Activated T-cell treated with anti-CD3 and anti-CD28 coated beads, Interleukin-2, amount 50 U/mL, for 72 hours (primary cell): ENCODE measurements at places on chromosomes 2 and 18.
A peak's percentile ranks its signal among the peaks of the same experiment; 100 is the strongest.

- no peak for DNase-seq
These were observed 822.6 kb downstream of the TRIB2 start for GRCh38 chr2:13539296-13539695.

DNA sequence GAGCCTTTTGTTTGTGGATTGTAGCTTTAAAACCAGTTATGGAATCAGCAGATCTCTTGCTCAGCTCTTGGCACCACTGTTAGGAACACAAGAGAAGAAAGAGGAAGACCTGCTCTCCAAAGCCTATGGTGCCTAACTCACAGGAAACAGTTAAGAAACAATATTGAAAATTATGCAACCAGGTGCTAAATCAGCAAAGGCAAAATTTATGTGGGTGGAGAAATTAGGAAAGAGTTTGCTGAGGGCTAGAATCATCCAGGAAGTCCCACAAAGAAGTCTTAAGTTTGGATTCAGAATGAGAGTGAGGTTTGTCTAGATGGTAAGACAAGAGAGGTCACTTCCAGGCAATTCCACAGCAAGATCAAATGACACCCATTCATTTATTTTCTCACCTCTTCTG lies 49.4 kb downstream of the AOX1 start:
- DNase-seq, result no peak

GRCh38 chr2:8633735-8634313 lies 48.0 kb upstream of the ID2 start:
- DNase-seq, result no peak

DNA sequence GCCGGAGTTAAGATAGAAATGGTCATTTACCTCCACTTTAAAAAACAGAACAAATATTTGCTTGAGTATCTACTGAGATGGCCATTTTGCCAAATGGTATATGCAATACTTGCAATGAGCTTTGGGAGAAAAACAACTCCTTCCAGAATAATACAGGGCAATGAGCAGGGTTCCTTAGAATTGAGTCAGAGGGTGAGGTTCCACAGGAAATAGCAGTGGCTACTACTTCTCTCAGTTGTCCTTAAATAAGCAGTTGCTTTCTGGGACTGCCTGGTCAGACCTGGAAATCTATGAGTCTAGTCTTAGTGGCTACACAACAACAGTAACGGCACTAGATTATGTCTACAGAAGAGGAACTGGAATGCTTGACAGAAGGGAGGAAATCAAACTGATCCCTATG lies 80.9 kb upstream of the CCDC85A start:
- no peak for DNase-seq

GRCh38 chr2:154697418-154698252 lies 860 bp upstream of the KCNJ3 start:
- no peak for DNase-seq

- no peak for DNase-seq
These were observed 29.7 kb upstream of the COL3A1 start for GRCh38 chr2:188944442-188944841.

DNA sequence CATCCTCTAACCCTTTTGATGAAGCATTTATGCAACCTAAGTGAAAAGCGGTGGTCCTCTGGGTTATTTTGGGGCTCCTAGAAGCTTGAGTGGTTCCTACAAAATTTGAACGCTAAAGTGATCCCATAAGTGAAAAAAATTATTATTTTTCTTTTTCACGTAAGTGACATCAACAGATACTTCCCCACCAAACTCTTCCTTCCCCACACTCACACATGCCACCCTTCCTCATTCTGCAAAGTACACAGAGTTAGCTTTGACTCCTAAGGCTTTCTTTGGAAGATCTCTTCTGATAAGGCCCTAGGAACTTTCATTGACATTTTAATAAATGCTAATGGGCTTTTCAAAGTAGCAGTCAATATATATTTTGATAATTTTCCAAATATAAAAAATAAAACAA lies 109.7 kb downstream of the DOCK10 start:
- no peak for DNase-seq

GRCh38 chr2:180191432-180192124 lies 184.5 kb upstream of the CWC22 start:
- no peak for DNase-seq

GRCh38 chr2:188122985-188123384 lies 168.7 kb upstream of the GULP1 start:
- no peak for DNase-seq

DNA sequence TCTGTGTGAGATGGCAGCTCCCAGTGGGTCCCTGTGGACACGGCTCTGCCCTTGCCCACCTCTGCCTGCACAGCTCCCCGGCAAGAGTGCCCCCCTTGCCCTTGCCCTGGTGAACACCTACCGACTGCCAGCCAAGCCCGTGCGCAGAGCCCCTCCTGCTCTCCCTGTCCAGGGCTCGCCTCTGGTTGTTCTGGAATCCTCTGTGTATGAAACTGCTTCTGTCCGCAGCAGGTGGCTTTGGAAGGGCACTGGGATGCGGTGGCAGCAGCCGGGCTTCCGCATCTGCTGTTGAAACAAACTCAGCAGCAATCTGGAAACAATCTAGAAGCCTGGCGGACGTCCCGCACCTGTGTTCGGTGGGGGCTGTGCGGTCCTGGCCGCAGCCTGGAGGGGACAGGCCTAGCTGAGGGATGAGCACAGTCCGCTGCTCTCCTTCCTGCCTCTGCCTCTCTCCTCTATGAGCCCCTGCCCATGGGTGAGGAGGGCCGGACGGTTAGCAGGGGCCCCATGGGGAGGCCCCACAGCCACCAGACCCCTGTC lies 34.0 kb upstream of the KLF11 start:
- DNase-seq, result no peak

GRCh38 chr2:71800851-71801250 lies 346.8 kb downstream of the CYP26B1 start:
- DNase-seq, result no peak

DNA sequence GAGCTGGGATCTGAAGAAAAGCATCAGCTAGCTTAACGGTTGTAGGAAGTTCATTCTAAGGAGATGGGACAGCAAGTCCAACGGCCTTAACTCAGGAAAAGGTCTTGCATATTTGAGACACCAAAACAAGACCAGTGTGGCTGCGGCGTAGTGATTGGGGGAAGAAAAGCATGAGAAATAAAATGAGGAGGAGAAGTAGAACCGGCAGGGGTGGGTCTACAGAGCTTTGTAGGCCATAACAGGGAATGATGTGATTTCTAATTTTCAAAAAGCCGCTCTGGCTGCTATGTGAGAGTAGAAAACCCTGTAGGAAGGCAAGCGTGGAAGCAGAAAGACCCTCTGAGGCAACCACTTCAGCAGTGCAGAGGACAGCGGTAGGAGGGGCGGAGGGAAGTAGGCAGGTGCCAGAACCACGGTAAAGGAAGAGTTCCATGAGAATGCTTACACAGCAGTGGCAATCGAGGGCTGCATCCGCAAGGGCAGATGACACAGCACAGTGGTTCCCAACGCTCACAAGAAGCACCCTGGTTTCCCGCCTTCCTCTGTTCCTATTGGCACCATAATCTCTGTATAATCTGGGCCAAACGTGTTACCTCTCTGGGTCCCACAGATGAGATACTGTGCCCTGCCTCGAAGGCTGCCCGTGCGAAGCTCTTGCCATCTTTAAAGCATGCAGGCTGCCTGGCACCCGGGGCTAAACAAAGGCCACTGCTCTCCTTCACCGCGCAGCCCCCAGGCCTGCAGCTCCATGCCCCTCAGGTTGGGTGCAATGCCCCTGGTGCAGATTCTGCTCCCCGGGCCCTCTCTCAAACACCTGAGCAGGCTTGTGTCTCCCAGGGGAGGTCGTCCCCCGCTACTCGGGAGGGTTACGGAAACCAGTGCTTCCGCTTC lies 795 bp downstream of the ANKRD39 start:
- peak; percentile 28 for DNase-seq

- DNase-seq, result no peak
These were observed 368.3 kb downstream of the RAD51AP2 start for GRCh38 chr2:17149945-17150344.

DNA sequence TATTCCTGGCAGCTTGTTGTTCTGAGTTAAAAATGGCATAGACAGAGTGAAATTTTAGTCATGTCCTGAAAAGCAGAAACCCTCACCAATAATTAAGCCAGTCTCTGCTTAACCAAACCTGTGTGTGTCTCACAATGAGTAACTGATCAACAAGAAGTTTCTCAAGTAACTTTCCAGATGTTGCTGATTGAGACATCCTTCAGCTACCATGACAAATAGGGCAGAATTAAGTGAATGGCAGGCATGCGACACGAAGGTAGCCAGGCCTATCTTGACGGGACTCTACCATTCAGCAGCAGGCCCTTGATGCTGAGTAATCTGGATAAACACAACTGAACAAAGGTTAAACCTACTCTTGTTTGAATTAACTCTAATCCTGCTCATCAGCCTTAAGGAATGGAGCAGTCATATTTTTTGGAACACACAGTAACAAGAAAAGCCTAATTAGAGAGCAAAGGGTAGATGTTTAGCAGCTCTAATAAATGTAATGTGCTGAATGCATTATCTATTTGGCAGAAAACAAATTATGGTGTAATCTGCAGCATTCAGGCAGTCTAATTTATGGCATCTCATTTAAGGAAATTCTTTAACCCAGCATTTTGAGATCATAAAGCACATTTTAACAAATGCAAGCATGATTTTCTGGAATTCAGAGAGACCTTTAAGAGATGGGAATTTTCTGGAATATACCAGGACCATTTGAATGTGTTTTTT lies 159.5 kb upstream of the EPHA4 start:
- no peak for DNase-seq

DNA sequence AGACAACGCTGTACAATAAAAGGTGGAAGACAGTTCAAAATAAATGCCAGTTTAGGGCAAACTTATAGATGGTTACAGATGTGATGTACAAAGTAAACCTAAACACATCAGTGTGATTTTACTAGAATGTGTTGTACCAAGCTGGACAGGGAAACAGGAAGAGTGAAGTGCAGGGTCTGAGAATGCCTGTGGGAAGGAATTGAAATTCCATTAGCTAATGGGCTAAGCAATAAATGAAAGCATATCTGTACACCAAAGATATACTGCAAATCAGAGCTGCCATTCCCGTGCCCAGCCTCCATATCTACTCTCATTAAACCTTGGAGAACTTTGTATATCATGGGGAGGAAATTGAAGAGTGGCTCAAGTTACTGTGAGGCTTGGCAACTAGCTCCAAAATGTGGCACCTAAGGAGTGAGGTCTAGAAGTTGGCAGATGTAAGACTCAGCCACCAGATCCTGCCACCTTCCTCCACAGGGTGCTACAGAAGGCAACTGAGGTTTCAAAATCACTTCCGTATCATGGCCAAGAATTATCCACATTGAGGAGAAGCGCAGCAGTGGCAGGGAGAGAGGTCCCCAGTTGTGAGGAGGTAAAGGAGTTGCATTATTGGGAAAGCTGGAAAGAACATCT lies 277.8 kb downstream of the TCF4 start:
- DNase-seq, result no peak

DNA sequence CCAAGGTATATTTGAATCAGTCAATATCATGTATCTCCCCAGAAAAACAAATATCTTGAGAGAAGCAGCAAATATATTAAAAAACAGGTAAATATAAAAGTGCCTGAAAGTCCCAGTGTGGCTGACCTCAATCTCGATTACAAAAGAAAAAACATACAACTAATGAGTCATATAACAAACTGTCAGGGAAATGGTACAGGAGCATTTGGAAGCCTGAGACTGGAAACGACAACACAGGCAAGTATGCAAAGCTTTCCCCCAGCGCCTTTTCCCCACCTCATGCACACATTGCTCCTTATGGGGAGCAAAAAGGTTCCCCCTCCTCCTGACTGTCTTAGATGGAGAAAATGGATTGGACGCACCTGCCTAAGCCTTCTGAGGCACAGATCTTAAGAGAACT lies 230.7 kb downstream of the TMX3 start:
- DNase-seq, result no peak

- no peak for DNase-seq
These were observed 387.5 kb downstream of the CDH2 start for GRCh38 chr18:27789406-27789805.

- DNase-seq, result no peak
These were observed 10.9 kb upstream of the HOXD1 start for GRCh38 chr2:176177580-176178037.

- DNase-seq, result no peak
These were observed 35.2 kb upstream of the SCN9A start for GRCh38 chr2:166410828-166411472.

GRCh38 chr18:63192885-63193349 lies 126.7 kb downstream of the BCL2 start:
- DNase-seq, result no peak

- no peak for DNase-seq
These were observed 18.6 kb upstream of the PEX13 start for GRCh38 chr2:60998628-60999545.

- no peak for DNase-seq
These were observed 1.4 kb upstream of the TGOLN2 start for GRCh38 chr2:85329181-85329651.

DNA sequence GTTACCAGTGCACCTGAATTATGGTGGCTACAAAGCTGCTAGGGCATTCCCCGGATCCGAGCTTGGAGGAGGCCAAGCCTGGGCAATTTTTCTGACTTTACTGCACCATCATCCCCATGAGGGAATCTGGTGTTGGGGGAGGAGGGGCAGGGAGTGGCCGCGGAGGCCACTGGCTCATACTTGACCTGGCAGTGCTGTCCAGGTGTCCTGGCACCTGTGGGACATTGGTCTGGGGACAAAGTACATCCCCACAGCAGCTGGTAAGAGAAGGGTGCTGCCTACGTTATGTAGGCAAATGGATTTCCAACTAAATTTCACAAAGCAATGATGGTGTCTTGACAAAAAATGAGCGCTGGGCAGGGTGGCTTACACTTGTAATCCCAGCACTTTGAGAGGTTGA lies 48.3 kb downstream of the KLHL29 start:
- no peak for DNase-seq

- no peak for DNase-seq
These were observed 51.2 kb upstream of the POMC start for GRCh38 chr2:25219621-25220020.

DNA sequence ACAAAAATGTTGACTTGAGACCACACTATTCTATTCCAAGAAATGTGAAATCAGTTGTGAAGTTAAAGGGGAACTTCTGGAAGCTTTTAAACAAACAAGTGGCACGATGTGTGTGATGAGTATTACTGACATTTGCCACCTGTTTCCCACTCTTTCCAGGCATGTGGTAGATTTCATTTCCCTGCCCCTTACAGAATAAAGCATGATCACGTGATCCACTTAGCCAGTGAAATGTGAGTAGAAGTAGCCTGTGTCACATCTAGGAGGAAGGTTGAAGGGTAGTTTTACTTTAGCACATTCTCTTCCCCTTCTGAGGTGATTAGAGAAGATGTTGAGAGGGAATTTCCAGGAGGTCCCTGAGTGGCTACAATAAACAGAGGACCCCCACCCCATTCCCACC lies 3.8 kb downstream of the COL4A4 start:
- no peak for DNase-seq

GRCh38 chr2:28997237-28997846 lies 16.2 kb downstream of the TOGARAM2 start:
- no peak for DNase-seq
